ENCODE measurements at places on chromosomes 5 and 9. TPM values are rescaled to one million over a fixed set of nuclear protein-coding genes. Genes with fewer than 3 reads are reported as not detected.

DNA sequence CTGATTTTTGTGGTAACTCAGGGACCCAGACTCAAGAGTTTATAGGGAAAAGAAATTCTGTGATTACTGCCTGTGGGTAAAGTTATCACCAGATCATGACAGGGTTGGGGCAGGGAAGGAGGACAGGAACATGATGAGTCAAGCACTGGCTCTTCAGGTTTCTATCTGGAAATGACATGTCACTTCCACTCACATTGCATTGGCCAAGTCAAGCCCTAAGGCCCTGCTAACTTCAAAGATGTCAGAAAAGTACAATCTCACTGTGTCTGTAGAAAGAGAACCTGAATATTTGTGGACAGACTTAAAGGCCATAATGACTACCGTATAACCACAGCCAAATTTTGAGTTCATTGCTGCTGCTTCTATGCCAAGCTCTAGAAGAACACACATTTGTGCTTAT is 187.7 kb downstream of the TLE4 start:
- no peak for DNase-seq

GRCh38 chr5:142961440-142962173 is 191.4 kb downstream of the ARHGAP26 start:
- no peak for DNase-seq

- no peak for DNase-seq
Measured at GRCh38 chr9:131728961-131729360, 10.9 kb downstream of the RAPGEF1 start.

The FOXD4 gene
- 0.13 TPM for total RNA-seq

GRCh38 chr9:98091735-98092612 is 27.0 kb downstream of the TRIM14 start:
- DNase-seq = no peak

The LECT2 gene
- not detected for total RNA-seq

GRCh38 chr9:27712806-27713205 is 139.5 kb upstream of the C9orf72 start:
- DNase-seq = no peak

DNA sequence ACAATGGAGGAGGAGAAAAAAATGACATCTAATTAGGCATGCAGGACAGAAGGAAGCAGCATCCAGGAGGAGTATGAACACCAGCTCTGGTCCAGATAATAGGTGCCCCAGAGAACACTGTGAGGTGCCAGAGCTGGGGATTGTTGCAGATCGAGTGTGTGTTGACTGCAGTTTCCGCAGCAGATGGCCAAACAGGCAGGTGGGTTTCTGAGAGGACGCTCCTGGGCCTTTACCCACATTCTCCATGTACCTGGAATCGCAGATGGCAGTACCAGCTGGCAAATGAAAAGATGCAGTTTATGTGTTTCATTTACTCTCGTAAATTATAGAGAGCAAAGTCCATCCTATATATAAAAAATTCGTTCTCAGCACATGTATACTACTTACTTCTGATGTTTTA is 182.2 kb upstream of the ISL1 start:
- DNase-seq = no peak

The TMEM38B gene
- total RNA-seq = 6.3 TPM

The IL3 gene
- not detected for total RNA-seq

DNA sequence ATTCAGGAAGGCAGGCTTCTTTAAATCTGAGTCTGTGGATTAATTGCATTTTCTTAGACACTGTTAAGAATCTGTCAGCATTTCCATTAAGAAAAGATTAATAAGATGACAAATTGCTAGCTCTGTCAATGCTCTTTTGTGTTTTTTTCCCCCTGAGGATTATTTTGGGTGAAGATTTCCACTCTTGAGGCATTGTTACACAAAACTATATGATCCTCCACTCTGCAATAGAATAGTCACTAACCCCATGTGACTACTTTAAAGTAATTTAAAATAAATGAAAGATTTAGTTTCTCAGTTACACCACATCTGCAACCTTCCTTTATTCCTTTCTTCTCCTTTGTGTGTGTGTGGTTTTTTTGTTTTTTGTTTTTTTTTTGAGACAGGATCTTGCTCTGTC is 82.0 kb downstream of the ACER2 start:
- DNase-seq = no peak

- peak; percentile 4 for DNase-seq
Measured at GRCh38 chr5:73312146-73312871, 136.3 kb downstream of the FOXD1 start.

DNA sequence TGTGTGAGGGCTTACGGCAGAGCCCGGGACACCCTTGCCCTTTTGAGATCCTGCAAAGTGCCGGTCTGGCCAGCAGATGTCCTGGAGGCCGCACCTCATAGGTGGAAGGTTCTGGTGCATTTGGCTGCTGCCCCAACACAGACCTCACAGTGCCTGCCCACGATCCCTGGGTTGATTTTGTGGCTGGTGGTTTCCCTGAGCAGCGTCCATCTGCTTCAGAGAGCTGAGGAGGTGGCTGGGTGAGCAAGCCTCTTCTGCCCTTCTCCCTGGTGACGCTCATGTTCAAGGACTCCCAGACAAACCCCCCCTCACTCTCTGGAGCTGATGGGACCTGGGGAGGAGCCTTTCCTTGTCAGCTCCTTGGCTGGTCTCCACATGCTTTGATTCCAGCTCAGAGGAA is 18.9 kb downstream of the BNIP1 start:
- no peak for DNase-seq

The NPDC1 gene
- 33.0 TPM for total RNA-seq

DNA sequence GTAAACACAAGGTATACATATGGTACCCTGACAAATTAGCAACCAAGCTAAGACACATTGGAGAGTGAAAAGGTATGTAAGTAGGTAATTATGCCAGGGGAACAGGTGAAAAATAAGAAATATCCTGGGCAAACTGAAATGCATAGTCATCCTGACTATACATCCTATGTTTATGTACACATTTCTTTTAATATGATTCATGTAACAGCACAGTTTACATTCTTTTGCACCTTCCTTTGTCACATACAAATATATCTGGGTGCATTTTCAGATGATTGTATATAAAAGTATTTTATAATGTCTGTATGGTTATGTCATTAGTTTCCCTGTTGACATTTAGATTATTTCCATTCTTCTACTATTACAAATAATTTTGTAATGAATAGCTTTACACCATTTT is 1146.9 kb downstream of the EFNA5 start:
- no peak for DNase-seq

DNA sequence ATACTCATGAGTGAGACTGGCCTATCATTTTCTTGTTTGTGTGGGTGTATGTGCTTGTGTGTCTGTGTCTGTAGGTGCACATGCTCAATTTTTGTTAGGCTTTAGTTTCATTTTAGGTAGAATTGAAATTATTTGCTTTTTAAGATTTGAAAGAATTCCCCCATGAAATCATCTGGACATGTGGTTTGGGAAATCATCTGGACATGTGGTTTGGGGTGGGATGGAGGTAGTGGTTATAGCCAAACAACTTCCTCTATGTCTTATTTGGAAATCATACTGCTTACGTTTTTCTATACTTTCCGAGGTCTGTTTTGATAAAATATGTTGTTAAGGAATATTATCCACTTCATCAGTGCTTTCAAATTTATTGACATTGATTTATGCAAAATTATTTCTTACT is 485.4 kb upstream of the CLINT1 start:
- DNase-seq = no peak

The CARTPT gene
- not detected for total RNA-seq

GRCh38 chr9:81874931-81875330 is 53.3 kb upstream of the SPATA31D4 start:
- DNase-seq = peak; percentile 93

DNA sequence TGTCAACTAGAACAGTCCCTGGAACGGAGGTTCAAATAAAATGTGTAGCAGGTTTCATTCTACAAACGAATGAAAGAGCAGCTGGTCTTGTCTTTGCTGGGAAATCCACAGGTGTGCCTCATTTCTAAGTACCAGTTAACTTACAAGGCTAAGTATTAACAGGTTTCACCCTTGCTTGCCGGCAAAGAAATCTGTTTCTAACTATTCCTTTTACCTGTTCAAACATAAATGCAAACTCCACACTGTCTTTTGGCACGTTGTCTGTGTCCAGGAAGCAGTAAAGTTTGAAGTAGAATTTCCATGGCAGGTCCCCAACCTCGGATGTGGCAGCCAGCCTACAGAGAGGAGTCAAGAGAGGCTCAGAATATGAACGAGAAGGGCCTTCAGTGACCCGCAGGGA is 54.4 kb upstream of the RETREG1 start:
- DNase-seq = no peak

The TMC1 gene
- total RNA-seq = 0.99 TPM

All from pulmonary artery endothelial cell (primary cell).